Vagina (tissue), 2 donors: ENCODE measurements at places on chromosomes 12 and 14.

- no peak for DNase-seq
Observed at GRCh38 chr14:92252323-92252722, 70.6 kb upstream of the SLC24A4 start.

GRCh38 chr14:104239861-104240301, 101.5 kb downstream of the KIF26A start:
- DNase-seq, result no peak

DNA sequence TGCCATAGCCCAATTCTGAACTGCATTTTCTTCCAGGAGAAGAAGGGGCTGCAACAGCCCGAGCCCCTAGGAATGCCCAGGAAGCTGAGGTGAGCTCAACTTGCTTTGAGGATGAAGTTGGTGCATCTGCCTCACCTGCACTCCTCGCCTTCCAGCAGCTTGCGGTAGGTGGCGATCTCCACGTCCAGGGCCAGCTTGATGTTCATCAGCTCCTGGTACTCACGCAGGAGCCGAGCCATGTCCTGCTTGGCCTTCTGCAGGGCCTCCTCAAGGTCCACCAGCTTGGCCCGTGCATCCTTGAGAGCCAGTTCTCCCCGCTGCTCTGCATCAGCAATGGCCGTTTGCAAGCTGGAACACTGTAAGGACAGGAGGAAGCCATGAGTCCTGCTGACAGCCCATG, 6.0 kb downstream of the KRT75 start:
- DNase-seq, result no peak

DNA sequence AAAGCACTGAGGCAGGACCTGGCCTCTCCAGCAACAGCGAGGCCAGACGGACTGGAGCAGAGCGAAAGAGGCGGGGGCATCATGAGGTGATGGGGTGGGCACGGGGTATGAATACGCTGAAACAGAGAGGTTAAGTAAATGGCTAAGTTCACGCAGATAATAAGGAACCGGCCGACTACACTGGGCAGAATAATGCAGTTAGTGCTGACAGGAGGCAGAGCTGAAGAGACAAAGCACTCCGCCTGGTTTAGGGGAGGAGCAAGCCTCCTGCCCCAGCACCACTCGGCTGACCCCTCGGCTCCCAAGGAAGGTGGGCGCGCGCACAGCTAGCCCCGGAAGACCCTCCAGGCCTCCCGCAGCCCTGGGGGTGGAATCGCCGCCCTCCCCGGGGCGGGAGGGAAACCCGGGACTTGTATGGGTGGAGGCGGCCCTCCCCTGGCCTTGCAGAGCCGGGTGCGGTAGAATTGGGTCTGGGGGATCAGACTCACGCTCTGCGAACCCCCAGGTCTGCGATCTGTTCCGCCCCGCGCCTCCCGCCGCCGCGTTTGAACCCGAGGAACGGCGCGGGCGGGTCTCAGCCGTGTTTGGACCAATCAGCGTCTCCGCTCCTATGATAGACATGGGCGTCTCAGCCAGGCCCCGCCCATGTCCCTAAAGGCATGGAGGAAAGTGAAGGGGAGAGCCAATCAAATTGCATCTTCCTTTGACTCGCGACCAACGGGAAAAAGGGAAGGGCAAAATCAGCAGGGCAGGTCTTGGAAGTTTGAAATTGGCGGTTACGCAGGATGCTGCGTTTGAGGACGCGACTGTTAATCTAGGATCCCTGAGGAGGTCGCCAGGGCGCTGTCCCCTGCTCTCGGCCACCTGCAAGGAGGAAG, at the start of gene CIT:
Gene CIT (minus strand): TSS at position 560 of the 878 bp plus-strand sequence. CDS start 1,152 bp downstream, outside the sequence.
- no peak for DNase-seq

DNA sequence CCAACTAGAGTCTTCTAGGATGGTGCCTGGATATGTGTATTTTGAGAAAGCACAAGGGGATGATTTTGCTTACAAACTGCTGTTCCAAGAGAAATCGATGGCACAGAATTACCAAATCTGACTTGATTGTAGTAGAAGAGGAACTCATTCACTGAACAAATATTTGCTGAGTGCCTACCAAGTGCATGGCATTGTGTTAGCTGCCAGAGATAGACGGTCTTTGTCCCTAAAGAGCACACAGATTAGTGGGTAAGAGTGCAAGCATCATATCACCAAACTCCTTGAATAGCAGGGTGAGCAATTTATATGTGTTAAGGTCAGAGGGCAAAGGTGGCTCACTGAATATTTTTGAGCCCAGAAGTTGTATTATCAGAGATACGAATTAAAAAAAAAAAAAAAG, 3.5 kb upstream of the FOXN3 start:
- DNase-seq, result no peak

DNA sequence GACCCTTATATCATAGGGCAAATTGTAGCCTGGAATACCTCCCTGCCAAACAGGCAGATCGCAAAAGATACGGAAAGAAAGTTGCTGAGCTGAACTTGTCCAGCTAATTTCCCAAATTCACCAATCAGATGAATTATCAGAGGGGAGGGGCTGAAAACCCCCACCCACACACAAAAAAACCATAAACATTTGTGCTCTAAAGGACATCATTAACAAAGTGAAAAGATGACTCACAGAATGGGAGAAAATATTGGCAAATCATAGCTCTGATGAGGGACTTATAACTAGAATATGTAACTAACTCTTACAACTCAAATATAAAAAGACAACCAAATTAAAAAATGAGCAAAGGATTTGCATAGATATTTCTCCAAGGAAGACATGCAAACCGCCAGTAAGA, 36.3 kb downstream of the PTHLH start:
- DNase-seq, result no peak

GRCh38 chr12:83128540-83128939, 441.8 kb downstream of the TMTC2 start:
- no peak for DNase-seq

GRCh38 chr14:100780646-100781355, 45.1 kb upstream of the MEG3 start:
- DNase-seq, result no peak

- no peak for DNase-seq
Observed at GRCh38 chr12:121750507-121750955, 38.0 kb downstream of the TMEM120B start.

- DNase-seq, result no peak
Observed at GRCh38 chr12:82625523-82625922, 61.2 kb upstream of the TMTC2 start.

DNA sequence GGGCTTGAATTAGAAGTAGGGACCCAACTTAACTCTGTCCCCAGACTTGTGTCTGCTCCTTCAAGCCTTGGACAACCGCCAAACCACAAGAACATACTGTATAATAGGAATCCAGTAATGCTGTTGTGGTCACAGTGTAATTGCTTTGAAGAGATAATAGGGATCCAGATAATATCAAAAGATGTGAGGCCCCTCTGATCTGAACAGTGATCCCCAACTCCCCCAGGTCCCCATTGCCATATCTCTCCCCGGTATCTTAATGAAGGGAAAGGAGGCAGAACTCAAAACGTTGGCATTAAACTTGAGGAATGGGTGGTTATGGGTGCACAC, 8.5 kb upstream of the PLEKHH1 start:
- no peak for DNase-seq

GRCh38 chr14:74962493-74962892, 7.1 kb upstream of the PGF start:
- no peak for DNase-seq

- no peak for DNase-seq
Observed at GRCh38 chr12:68189821-68190242, 30.3 kb upstream of the IFNG start.

- no peak for DNase-seq
Observed at GRCh38 chr14:35883677-35884293, 57.6 kb downstream of the BRMS1L start.
